IMR-90 (cell line): ENCODE measurements at places on chromosomes 12 and 14.

DNA sequence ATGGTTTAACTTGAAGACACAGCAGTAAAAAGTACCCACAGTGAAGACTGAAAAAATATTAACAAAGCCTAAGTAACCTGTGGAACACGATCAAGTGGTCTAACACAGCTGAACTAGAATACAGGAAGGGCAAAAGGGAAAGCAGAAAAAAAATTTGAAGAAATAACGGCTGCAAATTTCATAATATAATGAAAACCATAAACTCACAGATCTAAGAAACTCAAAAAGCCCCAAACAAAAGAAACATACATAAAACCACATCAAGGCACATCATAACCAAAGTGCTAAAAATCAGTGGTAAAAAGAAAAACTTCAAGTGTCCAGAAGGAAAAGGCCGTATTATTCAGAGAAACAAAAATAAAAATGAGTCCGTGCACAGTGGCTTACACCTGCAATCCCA, 30.9 kb downstream of the SPPL3 start:
- no peak overlapping the region for H3K4me3 ChIP-seq
- peaks cover 1% of the 10 kb centered on the region; the same call in 1 of the 2 replicates for H3K4me1 ChIP-seq
- DNase-seq: no peak
- no peaks in the 10 kb centered on the region for H3K36me3 ChIP-seq
- no peak overlapping the region for H3K27ac ChIP-seq

DNA sequence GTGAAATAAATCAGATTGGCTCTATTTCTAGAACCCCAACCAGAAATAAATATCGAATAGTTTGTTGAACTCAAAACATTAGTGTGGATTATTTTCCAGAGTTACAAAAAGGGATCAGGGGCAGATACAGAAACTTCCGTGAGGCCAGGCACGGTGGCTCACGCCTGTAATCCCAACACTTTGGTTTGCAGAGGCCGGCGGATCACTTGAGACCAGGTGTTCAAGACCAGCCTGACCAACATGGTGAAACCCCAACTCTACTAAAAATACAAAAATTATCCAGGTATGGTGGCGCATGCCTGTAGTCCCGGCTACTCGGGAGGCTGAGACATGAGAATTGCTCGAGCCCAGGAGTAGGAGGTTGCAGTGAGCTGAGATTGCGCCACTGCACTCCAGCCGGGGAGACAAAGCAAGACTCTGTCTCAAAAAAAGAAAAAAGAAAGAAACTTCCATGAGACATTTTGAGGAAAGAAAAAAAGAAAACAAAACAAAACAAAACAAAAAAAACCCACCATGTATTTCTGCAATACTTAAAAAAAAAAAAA, 2.1 kb downstream of the FBXO21 start:
- no peaks in the 10 kb centered on the region for H3K27me3 ChIP-seq
- no peak overlapping the region for H3K4me3 ChIP-seq
- no peaks in the 10 kb centered on the region for H3K4me1 ChIP-seq
- H3K36me3 ChIP-seq: peaks cover 7% of the 10 kb centered on the region
- DNase-seq: no peak

- peaks cover 5% of the 10 kb centered on the region for H3K4me1 ChIP-seq
- no peak for DNase-seq
- H3K27me3 ChIP-seq: no peaks in the 10 kb centered on the region
- H3K36me3 ChIP-seq: peaks cover 3% of the 10 kb centered on the region; the same call in 1 of the 2 replicates
These were observed 70.8 kb downstream of the DPF3 start for GRCh38 chr14:72822946-72823611.

DNA sequence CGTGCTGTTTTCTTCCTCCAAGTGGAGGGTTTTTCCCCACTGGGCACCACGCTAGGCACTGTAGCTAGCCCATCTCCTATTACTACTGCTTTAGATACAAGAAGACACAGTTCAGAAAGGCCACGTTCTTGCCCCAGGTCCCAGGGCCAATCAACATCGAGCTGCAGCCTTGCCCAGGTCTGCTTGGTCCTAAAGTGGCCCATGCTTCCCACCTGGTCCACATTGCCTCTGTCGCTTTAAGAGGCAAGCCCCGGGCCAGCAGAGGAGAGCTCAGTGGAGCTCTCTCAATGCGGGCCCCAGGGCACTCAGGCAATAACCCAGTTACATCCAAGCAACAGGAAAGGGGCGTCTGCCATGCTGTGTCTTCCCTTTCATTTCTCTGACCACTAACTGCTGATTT, 148.1 kb downstream of the CALM1 start:
- no peak overlapping the region for H3K4me3 ChIP-seq
- no peaks in the 10 kb centered on the region for H3K27me3 ChIP-seq
- DNase-seq: no peak
- H3K36me3 ChIP-seq: peaks cover 2% of the 10 kb centered on the region; the same call in 1 of the 2 replicates
- H3K27ac ChIP-seq: no peak overlapping the region

DNA sequence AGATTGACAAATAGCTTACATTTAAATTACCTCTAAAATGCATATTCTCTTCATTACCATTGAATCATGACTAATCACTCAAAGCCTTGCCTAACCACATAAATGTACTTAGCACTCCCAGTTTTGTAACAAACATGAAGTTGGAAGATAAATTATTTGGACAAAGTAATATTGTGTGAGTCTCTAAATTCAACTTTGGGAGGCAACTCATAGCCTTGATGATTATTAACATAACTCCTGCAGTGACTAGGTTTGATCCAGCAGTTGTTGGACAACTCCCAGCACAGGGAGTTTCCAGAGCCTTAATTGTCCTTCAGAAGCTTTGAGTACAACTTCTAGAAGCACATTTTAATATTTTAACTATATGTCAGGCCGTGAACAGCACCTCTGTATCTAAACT, 153.4 kb upstream of the PDZRN4 start:
- H3K4me1 ChIP-seq: no peaks in the 10 kb centered on the region
- H3K4me3 ChIP-seq: no peak overlapping the region
- no peak overlapping the region for H3K27ac ChIP-seq
- H3K27me3 ChIP-seq: no peaks in the 10 kb centered on the region

DNA sequence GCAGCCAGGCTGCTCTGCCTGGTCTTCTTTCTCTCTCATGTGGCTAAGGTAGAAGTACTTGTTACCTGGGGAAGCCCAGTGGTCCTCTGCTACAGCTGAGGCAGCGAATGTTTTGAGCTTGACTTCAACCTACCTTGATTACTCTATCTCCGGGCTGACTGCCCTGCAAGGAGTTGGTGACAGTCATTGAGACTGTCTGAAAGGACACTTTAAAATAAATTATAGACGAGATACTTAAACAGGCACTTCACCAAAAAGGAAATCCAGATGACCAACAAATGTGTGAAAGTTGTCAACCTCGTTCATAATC, 474 bp upstream of the CIT start:
- H3K4me3 ChIP-seq: peak overlapping the region; percentile 30
- no peaks in the 10 kb centered on the region for H3K27me3 ChIP-seq
- peak overlapping the region; percentile 4; the same call in 1 of the 2 replicates for H3K27ac ChIP-seq
- H3K36me3 ChIP-seq: no peaks in the 10 kb centered on the region
- no peak for DNase-seq

GRCh38 chr14:69615121-69615495, 3.7 kb downstream of the SUSD6 start:
- H3K4me3 ChIP-seq: no peak overlapping the region
- H3K27me3 ChIP-seq: no peaks in the 10 kb centered on the region
- DNase-seq: no peak
- peaks cover 29% of the 10 kb centered on the region for H3K4me1 ChIP-seq
